Hypothalamus (tissue), 51 donors: ENCODE measurements at places on chromosomes 4 and X.

DNA sequence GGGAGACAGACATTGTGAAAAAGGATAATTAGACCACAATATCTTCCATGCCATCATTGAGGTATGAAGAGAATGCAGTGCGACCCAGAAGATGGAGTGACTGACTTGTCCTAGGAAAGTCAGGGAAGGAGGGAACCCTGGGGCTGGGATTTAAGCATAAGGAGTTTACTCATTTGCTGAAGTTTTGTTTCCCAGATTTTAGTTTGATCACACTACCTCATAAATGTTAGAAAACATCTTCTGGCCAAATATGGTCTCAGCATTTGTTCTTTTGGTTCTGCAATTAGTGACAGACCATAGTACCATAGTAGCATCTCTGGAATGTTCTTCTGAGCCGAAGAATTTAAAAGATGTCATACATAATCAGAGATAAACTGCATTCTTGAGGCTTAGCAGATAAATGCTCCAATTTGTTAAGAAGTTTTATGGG, 96.5 kb upstream of the PGRMC2 start:
- no peak for DNase-seq

DNA sequence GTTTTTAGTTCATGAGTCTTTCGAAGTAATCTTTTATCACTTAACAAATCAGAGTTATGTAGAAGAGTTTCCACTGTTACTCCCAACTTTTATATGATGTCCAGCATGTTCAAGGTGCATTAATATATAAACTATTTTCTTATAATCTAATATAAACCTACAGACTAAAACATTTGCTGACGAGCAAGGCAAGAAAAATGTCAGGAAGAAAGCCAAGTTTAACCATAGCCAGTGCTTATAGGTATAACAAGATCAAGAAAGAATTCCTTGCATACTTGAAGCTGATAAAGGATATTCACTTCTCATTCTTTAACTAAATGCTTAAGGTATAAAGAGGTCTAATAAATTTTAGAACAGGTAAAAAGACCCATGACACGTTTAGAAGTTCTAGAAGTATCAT, 167.7 kb downstream of the NPNT start:
- no peak for DNase-seq

DNA sequence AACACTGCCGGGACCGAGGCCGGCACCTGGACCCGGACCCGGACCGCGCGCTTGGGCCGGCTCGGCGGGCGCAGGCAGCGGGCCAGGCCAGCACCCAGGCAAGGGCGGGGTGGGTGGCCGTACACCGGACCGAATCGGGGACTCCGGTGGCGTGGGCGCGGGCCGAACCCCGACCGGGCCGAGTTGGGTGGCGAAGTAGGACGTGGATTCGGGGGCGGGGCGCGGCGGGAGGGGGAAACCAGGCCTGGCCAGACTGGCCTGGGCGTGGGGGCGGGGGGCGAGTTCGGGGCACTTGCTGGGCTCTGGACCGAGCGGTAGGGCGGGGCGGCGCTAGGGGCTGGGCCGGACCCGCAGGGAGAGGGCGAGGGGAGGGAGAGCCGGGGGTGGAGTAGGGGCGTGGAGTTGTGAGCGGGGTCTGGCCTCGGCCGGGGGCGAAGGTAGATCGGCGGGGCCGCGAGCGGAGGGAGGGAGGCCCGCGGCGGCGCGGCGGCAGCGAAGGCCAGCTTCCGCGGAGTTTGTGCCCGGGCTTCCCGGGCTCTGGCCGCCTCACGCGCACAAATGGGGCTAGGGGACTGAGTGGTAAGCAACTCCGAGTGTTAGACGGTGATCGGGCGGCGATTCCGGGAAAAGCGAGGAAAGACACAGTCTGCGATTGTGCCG, 1.8 kb upstream of the BCORL1 start:
- no peak for DNase-seq

DNA sequence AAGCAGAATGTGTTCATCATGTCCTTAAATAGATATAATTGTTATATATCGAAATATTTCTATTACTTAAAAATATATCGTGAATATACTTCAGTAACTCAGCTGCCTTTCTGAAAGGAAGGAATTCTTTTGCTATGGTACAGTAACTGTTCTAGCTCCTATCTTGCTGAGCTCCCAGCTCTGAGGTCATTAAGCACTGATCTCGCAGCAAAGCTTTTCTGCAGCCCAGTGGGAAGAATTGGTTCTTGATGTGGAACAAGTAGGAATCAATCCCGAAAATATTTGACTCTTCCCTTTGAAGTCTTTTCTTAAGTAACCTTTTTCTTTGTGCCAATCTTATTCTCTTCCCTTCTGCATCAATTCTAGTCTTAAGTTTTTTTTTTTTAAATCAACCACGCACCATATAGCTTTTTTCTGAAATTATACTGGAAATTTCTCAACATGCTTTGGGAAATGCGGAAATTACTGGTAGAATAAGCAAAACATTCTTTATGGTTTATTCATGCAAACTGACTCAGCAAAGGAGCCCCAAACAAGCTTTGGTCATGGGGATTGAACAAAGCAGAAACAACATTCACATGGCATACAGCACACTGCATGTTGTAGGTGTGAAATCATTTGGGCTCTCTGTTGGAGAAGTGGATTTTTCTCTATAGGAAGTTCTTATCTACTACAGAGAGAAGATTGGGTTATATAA, 428.9 kb upstream of the GNPDA2 start:
- no peak for DNase-seq

DNA sequence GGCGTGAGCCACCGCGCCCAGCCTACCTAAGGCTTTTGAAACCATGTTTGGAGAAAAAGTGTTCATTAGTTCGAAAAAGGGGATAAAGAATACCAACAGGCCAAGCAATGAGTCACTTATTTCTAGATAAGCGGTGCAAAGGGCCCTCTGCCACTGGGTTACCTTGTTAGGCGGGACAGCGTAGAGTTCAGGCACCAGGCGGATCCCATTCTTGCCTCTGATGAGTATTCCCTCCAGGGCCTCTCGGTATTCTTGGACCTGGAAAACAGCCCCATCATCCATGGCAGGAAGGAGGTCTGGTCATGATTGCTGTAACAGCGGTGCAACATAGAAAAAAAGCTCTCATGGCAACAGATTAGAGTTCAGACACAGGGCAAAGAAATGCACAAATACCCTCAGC, 48.0 kb downstream of the PHKA2 start:
- no peak for DNase-seq
